ENCODE measurements at places on chromosomes 5 and 9.
A peak's percentile ranks its signal among the peaks of the same experiment; 100 is the strongest.

DNA sequence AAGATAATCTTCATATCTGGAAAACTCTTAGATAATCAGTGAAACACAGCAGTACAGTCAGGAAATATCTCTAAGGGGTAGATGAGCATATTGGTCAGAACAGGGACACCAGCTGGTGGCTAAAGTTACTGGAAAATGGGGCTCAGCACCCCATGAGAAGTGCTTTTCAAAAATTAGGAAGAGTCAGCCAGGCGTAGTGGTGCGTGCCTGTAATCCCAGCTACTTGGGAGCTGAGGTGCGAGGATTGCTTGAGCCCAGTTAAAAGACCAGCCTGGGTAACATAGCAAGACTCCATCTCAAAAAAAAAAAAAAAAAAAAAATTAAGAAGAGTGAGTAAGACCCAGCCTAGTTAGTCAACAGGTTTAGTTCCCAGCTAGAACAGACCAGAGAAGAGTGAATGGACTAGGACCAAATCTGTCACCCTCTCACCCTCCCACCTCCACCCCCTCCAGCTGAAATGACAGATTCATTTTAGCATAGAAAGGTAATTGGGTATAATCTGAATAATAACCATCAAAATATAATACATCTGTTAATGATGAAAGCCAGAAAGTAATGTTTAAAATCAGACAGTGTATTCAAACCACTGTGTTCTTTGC lies 120.9 kb downstream of the CDC42SE2 start:
- DNase-seq: peak; percentile 11

GRCh38 chr5:74409166-74409706 lies 231.3 kb downstream of the ENC1 start:
- DNase-seq: no peak

GRCh38 chr9:110977259-110977709 lies 61.0 kb downstream of the LPAR1 start:
- DNase-seq: peak; percentile 94

DNA sequence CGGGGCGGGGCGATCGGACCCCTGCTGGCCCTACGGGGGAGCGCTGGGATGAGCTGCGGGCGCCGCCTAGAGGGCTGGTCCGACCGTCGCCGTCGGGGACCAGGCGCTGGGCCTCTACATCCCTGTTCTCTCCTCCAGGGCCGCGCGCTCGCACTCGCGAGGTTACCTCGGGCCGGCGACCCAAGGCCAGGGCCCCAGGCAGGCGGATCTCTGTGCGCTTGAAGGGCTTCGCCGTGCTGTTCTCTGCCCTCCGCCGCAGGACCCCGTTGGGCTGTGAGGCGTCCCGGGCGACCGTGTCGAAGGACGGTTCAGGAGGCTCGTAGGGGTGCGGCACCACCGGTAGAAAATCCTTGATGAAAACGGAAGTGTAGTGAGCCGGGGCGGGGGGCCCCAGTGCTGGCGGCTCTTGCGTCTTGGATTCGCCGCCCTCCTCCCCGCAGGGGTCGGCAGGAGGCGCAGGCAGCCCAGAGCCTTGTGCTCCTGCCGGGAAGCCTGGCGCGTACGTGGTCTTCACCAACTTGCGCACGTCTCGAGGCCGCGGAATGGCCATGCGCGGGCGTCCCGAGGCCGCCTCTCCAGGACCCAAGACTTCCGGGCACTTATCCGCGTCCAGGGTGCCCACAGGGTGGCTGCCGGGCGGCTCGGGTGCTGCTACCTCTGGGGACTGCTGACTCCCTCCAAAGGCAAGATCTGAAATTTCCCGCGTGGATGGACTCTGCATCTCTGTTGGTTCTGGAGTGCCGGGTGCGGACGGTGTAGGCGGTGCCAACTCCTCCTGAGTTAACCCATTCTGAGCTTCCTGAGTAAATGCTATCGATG lies 2.0 kb downstream of the PROB1 start:
- DNase-seq: peak; percentile 80

DNA sequence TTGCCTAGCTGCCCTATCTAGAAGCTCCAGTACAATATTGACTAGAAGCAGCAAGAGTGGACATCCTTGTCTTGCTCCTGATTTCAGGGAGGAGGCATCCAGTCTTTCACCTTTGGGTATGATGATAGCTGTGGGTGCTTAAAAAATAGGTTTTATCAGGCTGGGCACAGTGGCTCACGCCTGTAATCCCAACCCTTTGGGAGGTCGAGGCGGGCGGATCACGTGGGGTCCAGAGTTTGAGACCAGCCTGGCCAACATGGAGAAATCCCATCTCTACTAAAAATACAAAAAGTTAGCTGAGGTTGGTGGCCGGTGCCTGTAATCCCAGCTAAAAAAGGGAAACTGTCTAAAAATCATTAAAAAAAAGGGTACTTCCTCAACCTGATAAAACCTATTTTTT lies 2.0 kb upstream of the CAMSAP1 start:
- DNase-seq: no peak

- DNase-seq: no peak
Measured at GRCh38 chr9:13330396-13331004, 51.0 kb upstream of the MPDZ start.

GRCh38 chr5:83764101-83764500 lies 43.4 kb upstream of the HAPLN1 start:
- DNase-seq: no peak

GRCh38 chr9:16321461-16322119 lies 548.9 kb downstream of the BNC2 start:
- peak; percentile 47 for DNase-seq

- no peak for DNase-seq
Measured at GRCh38 chr9:71685988-71686387, 82.3 kb downstream of the CEMIP2 start.

DNA sequence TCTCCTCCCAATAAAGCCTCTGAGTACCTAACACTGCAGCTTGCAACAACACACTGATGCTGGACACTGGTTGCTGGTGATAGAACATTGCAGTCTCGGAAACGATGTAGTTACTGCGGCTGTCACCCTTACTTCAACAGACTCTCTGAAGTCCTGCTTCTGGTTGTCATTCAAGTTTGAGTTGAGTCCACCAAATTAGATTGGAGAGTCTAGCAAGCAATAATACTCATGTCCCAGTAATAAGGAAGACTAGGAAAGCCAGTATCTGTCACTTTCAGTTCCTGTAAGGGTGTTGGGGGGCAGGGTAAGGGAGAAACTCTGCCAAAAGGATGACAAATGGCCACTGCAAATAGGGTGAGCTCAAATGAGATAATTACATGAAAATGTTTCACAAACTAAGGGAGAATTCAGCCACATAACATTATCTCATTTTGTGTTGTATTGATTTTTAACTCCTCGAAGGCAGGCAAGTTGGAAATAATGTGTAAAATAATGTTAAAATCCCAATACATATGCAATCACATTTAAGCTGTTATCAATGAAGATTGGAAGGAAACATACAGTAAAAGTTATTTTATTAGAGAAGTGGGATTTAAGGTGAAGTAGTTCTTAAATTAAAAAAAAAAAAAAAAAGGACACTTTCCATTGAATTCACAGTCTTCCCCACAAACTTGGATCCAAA lies 849 bp upstream of the IFT74 start:
- DNase-seq: no peak

DNA sequence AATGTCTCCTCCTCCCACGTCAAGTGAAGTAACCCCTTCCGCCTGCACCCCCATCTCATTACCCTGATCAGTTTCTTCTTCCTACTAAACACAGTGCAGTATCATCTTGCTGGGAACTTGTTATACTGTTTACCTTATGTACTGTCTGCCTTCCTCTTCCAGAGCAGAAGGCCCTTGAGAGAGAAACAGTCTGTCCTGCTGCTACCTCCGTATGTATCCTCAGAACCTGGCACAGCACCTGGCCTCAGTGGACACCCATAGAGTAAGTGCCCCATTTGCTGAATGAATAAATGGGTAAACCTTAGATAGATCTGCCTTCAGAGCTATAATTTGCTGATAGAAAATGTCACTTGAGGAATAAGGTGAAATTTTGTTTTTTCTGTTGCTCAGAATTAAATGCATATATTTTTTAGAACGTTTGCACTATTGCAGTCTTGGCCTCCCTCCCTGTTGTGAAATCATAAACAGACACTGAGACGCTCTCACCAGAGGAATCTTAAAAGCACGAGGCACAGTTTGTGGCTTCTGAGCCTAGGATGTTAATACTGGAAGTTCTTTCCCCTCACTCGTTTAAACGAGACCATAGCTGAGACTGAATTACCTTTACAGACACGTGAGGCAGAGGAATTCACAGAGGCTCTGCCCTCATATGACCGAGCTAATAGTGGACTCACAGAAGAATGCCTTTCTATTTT lies 223.1 kb upstream of the DAP start:
- no peak for DNase-seq

DNA sequence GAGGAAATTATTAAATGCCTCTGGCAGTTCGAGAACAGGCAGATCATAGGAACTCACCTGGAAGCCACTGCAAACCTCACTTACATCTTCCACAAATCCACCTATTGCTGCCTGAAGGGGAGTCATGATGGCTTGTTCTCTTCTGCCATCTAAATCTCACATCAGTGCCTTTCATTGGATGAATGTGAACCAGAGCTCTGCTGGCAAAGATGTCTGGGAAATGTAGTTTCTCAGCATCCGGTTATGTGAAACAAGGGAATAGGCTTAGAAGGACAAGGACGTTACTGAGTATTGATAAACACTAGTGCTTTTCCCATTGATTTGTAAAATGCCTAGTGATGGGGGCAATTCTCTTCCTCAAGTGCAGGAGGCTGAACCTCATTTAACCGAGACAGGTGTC lies 483.3 kb downstream of the ARHGEF28 start:
- DNase-seq: no peak

DNA sequence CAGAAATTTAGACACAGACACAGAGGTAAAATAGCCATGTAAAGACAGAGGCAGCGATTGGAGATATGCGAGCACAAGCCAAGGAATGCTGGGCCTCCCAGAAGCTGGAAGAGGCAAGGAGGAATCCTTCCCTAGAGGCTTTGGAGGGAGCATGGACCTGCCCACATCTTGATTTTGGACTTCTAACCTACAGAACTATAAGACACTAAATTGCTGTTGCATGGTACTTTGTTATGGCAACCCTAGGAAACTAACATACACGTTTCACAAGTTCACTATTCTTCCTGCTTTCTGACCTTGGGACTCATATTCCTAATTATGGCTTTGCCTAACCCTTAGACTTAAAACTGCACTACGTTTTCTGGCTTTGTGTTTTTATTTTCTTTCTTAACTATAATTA lies 4.6 kb upstream of the LURAP1L start:
- no peak for DNase-seq

DNA sequence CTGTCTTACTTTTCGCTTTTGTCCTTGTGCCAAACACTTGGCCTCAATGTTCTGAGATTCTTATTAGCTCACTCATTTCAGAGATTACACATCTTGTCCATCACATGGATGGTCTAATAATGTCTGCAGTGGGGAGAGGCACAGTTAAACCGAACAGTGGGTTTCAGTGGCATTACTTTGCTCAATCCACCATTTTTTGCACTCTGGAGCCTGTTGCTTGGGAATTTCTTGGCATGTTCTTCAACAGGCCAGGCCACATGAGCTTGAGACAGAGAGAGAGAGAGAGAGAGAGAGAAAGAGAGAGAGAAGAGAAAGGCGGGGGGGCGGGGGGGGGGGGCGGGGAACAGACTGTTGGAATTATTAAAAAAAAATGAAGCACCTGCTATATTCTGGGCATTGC lies 1327.8 kb upstream of the WWC1 start:
- no peak for DNase-seq

DNA sequence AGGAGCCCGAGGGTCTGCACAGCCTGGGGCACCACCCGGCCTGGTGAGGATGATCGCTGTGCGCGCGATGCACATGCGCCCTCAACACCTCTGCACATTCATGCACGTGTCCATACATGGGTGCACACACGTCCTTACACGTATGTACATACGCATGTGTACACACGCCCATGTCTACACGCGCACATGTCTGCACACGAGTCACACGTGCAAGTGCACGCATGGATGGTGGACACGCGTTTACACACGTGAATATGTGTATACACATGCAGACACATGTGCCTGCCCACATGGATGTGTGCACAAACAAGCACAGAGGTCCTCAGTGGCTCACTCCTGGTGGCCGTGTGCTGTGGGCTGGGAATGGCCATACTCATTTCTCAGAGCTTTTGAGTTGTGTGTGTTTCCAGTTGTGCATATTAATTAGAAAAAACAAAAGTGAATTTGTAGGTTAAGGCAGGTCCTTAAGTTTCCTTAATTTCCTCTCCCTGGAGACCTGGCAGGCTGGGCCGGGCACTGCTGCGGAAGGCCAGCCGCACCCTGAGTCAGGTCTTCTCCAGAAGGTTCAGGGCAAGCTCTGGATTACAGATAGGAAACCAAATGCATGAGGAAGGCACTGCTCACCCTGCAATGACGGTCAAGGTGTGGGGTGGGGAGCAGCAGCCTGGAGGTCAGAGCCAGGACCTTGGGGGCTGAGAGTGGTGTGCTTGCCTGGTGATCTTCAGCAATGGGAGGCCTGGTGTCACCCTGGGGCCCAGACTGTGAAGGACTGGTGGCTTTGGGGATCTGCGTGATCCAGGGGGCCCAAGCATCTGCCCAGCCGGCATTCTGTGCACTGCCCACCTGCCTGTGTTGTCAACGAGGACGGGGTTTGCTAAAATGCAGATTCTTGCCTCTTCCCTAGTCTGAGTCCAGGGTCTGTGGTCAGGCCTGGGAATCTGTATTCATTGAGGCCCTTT lies 1.3 kb upstream of the RNU6ATAC start:
- peak; percentile 44 for DNase-seq

DNA sequence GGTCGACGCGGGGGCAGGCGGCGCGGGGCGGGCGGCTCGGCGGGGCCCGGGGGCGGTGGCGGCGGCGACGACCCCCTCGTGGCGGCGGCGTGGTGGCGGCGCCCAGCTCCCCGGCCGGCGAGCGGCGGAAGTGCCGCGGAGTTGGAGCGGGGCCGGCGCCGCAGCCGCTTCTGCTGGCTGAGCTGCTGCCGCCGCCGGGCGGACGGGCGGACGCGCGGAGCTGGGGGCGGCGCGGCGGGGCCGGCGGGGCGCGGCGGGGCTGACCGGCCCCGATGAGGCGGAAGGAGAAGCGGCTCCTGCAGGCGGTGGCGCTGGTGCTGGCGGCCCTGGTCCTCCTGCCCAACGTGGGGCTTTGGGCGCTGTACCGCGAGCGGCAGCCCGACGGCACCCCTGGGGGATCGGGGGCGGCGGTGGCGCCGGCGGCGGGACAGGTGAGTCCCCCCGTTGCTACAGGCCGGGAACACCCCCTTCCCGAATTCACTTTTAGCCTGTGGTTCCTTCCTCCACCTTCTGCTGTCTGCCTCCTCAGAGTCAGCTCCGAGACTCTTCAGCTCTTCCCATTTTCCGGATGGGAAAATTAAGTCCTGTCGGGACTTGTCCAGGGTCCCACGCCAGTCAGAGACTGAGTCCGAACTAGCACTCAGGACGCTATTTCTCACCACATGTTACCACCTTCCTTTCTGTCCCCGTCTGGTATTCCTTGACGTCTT lies at the start of gene GALNT10:
GALNT10 (plus strand) TSS at position 139 of the 710 bp plus-strand sequence; CDS start at position 273, 134 bp downstream.
- DNase-seq: peak; percentile 80

DNA sequence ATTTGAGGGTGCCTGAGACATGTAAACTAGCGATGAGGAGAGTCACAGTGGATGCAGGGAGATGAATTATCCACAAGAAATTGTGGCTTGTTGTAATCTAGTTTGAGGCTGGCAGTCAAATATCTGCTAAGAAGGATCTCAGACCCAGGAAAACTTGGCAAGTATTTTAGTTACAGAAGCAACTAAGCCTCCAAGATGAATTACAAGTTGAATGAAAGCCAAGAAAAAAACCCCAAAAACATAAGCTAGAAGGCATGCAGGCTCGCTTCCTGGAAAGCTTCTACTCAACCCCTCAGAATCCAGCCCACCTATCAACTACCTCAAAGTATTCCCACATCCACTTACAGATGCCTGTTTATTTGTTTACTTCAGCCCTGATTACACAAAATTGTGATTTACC lies 696.9 kb downstream of the MAT2B start:
- DNase-seq: no peak
